ENCODE measurements at places on chromosomes 1 and 21.

DNA sequence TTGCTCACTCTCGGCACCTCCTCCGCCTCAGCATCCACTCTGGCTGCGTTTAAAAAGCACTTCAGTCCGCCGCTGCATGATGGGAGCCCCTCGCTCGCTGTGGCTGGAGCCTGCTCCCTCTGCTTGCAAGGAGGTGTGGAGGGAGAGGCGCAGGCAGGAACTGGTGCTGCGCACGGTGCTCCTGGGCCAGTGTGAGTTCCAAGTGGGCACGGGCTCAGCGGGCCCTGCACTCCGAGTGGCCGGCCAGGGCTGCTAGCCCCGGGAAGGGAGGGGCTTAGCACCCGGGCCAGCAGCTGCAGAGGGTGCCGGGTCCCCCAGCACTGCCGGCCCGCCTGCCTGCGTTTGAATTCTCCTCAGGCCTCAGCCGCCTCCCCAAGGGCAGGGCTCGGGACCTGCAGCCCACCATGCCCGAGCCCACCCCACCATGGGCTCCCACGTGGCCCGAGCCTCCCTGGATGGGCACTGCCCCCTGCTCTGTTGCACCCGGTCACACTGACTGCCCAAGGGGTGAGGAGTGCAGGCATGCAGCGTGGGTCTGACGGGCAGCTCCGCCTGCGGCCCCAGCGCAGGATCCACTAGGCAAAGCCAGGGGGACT, 1599.5 kb downstream of the NCAM2 start:
- DNase-seq, result no peak

- no peak for DNase-seq
Measured at GRCh38 chr1:196152975-196153374, 455.3 kb downstream of the KCNT2 start.

GRCh38 chr1:29542548-29542947, 306.2 kb downstream of the PTPRU start:
- no peak for DNase-seq

DNA sequence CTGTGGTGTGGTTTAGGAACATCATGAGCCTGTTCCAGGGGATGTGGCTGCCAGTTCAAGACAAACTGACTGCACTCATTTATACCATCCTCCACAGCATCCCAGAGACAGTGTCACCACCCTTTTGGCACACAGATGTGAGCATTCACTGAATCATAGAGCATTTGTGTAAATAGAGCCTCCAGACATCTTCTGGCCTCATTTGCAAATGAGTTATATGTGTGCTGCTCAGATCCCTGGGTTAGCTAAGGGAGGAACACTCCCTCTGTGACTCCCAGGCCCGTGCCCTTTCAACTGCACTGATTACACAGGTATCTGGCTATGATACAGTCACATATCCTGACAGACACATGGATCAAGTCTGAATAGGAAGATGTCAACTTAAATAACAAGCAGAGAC, 351.5 kb upstream of the PLD5 start:
- no peak for DNase-seq

GRCh38 chr1:2481885-2482284, 5.8 kb downstream of the PLCH2 start:
- DNase-seq, result no peak

DNA sequence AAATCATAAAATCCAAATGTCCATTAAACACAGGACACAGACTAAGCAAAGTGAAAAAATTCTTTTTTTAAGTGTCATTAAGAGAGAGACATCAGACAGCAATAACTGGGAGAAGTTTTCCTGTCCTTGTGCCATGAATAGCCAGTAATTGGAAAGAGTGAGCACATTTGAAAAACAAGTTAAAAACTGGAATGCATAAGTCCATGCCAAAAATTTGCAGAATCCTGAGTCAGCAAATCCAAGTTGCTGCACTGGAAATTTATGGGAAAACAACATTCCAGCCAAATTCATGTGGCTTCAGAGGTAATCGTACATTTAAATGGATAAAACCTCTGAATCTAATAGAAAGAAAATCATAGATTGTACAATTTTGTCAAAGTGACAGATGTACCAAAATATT, 291.4 kb downstream of the LRRC40 start:
- no peak for DNase-seq
